ENCODE measurements at places on chromosomes 3 and 15. TPM values are rescaled to one million over a fixed set of nuclear protein-coding genes. Genes with fewer than 3 reads are reported as not detected.

H1-8 gene
- not detected for polyA plus RNA-seq

MON1A gene
- polyA plus RNA-seq, result 9.7 TPM

CERS3 gene
- not detected for polyA plus RNA-seq

NMNAT3 gene
- polyA plus RNA-seq, result 0.11 TPM

ASTE1 gene
- polyA plus RNA-seq, result 9.2 TPM

ZBBX gene
- not detected for polyA plus RNA-seq

CAV3 gene
- not detected for polyA plus RNA-seq
